Right ventricle myocardium inferior (tissue), 1 donor: ENCODE measurements at places on chromosomes 5 and 9. TPM values are rescaled to one million over a fixed set of nuclear protein-coding genes. Genes with fewer than 3 reads are reported as not detected.

DNA sequence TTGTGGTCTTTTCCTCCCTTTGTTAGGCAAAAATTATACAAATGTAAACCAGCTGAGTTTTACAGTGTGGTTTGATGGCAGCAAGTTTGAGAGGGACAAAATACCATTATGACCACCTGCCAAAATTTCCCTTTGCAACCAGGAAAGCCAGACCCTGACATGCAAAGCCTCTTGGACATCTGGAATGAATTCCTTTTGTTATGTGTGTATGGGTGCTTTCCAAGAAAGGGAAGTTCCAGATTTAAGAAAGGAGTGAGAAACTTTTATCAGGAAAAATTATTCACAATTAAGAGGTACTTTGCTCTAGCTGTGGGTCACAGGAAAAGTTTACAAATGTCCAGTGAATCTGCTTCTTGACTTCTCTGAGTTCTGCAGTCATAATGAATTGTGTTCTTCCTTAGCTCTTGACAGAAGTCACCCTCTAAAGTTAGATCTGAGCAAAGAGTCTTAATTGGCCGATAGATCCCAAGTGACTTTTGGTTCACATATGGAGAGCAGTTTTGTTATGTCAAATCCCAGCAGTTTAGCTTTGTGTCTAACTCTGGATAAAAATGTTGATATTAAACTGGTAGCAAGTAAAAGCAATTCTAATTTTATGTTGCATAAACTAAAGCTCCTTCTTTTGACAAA lies 295.9 kb upstream of the ZNF608 start:
- no peak for DNase-seq

GRCh38 chr5:168404365-168404764 lies 81.9 kb upstream of the RARS1 start:
- DNase-seq: no peak

- DNase-seq: peak; percentile 56
Observed at GRCh38 chr5:143130613-143131305, 272.7 kb downstream of the NR3C1 start.

The SLC31A2 gene
- total RNA-seq: 14.6 TPM

The F2R gene
- total RNA-seq: 5.7 TPM

DNA sequence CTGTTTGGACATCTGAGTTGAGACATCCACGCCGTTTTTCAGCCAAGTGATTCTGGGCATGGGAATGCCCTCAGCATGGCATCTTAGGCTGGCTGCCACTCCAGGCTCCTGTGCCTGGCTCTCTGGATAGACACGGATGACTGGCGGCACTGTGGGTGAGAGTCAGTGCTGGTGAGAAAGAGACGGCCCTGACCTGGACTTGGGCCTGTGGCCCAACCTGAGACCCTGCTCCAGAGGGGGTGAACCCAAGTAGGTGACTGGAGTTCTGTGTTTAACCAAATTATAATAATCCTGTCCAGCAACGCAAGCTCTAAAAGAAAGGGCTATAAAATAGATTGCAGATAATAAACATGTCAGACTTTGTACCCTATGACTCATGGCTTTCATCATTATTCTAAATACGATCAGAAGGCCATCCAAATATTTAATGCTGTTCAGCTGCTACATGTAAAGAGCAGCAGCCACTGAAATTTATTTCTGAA lies 173.9 kb downstream of the HSPA4 start:
- no peak for DNase-seq

The FBP2 gene
- total RNA-seq: 0.54 TPM

DNA sequence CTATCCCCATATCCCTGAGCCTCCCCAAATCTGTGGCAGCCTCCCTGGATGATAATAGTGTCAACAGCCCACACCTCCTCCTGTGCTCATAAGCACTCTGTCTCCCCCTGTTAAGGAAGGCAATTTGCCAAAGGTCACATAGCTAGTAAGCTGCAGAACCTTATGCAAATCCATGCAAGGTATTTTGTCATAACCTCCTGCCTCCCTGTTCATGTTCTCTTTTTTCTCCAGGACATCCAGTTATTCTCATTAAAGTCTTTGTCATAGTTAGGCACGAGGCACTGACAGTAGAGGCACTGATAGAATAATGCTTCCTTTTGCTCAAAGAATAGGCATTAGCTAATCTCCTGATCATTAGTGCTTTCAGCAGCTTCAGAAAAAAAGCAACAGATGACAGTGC lies 10.2 kb upstream of the AUH start:
- DNase-seq: no peak

The ADRA1B gene
- total RNA-seq: 2.7 TPM

The CDO1 gene
- 12.2 TPM for total RNA-seq

- no peak for DNase-seq
Observed at GRCh38 chr9:133758228-133758627, 20.1 kb upstream of the SARDH start.

GRCh38 chr5:166582416-166582815 lies 1709.0 kb upstream of the WWC1 start:
- DNase-seq: no peak

The EXOSC3 gene
- total RNA-seq: 17.0 TPM

GRCh38 chr9:6852243-6852963 lies 94.6 kb downstream of the KDM4C start:
- DNase-seq: no peak

The RUFY1 gene
- total RNA-seq: 20.9 TPM

- DNase-seq: no peak
Observed at GRCh38 chr5:55108661-55109060, 6.2 kb downstream of the GZMA start.

- no peak for DNase-seq
Observed at GRCh38 chr5:30808996-30809395, 384.5 kb upstream of the CDH6 start.

The PCA3 gene
- not detected for total RNA-seq

- peak; percentile 46 for DNase-seq
Observed at GRCh38 chr9:136941231-136942111, 3.1 kb downstream of the FBXW5 start.
